Panc1 (cell line): ENCODE measurements at places on chromosomes 11 and 22. TPM values are rescaled to one million over a fixed set of nuclear protein-coding genes. Genes with fewer than 3 reads are reported as not detected.

MS4A12 gene
- not detected for total RNA-seq

SUSD2 gene
- 10.6 TPM for total RNA-seq

PGA5 gene
- not detected for total RNA-seq

TENM4 gene
- 0.39 TPM for total RNA-seq

APOA4 gene
- not detected for total RNA-seq

KCNQ1 gene
- total RNA-seq = 1.0 TPM
